ENCODE measurements at places on chromosomes 5 and 9.

- no peak for DNase-seq
Measured at GRCh38 chr5:100860407-100860806, 42.7 kb downstream of the ST8SIA4 start.

GRCh38 chr5:60453186-60453976 is 246.6 kb downstream of the DEPDC1B start:
- no peak for DNase-seq

DNA sequence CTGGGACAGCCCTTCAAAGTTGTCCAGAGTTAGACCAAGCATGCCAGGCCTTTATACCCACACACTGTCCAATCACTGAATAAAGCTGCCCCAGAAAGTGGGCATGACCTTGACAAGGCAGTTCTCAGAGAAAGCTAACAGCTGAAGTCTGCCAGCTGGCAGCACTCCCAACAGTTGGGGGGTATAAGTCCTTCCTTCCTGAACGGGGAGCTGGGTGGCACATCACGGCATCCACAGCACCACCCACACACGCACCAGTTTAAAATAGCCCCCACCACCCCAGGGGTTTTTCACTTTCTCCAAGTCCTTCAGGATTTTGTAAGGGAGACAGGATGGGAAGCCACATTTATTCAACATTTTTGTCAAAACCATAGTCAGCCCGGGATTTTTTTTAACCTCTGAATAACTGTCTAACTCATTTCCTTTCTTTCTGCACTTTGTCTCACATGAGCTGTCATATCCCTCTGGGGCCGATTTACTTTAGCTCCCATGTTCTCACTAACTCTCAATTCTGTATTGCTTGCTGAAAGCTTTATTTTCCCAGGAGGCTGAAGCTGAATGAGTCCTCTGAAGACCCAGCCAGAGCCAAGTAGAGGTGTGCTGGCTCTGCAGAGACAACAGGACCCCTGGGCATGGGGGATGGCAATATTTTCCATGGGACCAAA is 15.4 kb downstream of the FAM81B start:
- DNase-seq: no peak

DNA sequence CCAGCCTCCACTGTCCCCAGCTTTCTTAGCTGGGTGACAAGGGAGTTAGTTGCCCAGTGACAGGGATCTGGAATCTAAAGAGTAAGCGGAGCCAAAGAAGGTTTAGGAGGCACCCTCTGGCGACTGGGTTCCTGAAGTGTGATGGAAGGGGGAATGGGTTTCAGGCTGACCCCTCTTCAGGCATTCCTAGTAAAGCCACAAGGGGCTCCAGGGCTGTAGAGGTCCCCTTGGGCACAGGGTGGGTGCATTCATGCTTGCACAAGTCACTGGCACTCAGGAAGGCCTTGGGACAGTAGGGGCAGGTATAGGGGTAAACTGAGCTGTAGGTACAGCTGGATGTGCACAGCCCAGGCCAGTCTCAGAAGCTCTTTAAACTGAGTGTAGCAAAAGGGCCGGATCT is 74.2 kb downstream of the CPLANE1 start:
- no peak for DNase-seq

DNA sequence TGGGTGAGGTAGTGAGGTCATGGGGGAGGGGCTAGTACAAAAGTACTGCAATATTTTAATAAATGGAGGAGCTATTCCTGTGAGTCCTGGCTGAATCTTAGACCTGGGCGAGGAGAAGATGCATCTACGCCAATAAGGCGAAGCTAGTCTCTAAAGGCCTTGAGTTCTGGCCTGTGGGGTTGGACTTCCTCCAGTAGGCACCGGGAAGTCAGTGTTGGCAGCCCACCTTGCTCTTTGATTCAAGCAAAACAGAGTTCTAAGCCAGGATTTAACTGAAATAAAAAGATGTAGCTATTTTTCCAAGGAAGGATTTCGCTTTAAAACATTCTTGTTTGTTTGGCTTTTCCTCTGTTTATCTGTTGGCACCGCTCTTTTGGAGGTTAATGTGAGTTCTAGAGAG is 244.6 kb downstream of the KIF4B start:
- no peak for DNase-seq

DNA sequence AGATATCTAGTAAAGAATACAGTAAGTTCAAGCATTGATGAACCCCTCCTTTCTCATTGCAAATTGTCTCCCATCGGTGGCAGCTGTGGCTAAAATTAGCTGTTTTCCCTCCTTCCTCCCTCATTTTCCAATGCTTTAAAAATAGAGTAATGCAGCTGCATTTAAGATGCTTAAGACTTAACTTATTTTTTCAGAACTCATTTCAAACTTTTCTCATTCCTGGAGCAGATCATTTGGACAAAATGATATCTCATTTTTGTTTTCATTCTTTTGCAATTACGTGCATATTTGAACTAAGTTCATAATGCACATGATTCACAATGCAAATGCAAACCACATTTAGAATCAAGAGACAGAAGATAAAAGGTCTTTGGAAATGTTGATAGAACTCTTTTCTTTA is 14.6 kb downstream of the HSPB3 start:
- DNase-seq: no peak

DNA sequence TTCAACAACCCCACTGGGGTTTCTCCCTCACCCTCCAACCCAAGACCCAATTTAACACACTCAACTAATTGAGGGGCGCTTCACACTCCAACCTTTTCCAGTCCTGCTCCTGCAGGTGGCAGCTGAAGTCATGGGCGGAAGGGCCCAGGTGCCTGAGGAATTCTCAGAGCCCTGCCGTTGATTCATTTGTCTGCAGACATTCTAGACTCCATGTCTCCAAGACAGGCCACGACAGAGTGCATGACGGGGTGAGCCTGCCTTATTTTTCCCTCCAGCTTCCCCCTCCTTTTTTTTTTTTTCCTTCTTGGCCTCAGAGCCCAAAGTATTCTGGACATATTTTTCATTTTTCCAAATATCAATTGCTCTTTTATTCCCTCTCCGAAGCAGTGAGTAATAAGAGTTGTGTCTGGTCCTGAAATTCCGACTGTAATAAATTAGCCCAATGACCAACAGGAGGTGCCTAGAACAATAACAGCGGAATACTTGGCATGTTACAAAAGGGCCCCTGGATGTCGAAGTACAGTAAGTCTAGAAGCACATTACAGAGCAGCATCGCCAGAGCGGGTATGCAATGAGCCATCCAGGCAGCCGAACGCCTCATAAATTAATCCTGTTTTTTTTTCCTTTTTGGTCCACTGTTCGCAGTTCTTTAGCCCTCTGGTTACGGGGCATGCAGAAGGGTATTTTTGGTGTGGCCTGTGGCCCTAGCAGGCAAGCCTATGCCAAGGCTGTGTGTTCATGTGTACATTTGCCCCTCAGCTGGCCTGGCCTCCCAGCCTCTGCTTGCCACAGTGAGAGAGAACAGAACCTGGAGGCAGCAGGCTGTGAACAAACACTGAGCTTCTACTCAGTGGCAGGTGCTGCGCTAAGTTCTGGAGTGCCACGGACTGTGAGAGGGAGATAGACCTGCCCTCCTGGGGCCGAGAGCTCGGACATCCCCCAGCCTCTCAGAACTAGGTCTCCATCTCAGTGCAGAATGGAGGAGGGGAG is 8.6 kb upstream of the SMIM23 start:
- no peak for DNase-seq

DNA sequence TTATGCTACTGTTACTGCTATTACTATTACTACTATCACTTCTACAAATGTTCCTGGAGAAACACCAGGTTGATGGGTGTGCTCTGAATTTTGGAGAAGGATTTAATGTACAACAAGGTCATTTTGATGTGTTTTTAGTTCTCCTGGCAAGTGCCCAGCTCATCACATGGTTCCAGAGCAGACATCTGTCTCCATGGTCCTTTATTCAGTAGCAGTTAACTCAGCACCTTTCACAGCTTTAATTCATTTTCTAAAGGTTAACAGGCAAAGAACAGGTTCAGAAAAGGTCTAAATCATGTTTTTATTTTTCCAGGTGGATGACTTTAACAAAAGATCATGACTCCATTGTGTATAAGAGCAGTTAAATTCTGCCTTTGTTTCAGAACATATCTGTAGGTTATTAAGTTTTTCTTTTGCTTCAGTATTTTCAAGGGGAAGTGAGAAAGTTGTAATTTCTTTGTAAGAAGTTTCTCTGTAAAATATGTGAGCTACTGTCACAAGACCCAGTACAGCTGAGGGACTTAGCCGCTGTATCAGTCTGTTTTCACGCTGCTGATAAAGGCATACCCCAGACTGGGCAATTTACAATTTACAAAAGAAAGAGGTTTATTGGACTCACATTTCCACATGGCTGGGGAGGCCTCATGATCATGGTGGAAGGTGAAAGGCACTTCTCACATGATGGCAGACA is 41.9 kb downstream of the MTRR start:
- DNase-seq: no peak

DNA sequence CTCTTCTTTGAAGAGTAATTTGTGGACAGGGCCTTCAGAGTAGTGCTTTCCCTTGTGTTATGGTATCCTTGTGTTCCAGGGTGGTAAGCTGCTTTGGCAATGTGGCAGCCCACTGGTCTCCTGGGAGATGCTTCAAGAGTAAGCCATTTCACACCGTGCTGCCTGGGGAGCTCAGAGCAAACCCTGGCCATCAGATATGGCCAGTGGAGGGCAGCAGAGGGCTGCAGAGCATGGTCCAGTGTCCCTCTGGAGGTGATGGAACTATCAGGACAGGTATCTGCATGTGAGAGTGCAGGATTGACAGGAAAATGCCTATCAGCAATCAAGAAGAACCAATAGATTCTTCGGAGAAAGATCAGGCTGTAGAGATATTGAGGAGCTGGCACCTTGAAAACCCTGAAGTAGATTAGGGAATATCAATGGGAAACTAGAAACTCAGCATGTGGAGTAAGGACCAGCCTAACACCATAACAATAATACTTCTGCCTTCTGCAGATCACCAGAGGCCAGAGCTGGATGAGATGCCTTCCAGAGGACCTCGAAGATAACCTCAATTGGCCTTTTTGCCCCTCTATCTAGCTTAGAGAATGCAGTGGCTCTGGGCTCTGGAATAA is 90.8 kb downstream of the PLPPR1 start:
- DNase-seq: no peak

DNA sequence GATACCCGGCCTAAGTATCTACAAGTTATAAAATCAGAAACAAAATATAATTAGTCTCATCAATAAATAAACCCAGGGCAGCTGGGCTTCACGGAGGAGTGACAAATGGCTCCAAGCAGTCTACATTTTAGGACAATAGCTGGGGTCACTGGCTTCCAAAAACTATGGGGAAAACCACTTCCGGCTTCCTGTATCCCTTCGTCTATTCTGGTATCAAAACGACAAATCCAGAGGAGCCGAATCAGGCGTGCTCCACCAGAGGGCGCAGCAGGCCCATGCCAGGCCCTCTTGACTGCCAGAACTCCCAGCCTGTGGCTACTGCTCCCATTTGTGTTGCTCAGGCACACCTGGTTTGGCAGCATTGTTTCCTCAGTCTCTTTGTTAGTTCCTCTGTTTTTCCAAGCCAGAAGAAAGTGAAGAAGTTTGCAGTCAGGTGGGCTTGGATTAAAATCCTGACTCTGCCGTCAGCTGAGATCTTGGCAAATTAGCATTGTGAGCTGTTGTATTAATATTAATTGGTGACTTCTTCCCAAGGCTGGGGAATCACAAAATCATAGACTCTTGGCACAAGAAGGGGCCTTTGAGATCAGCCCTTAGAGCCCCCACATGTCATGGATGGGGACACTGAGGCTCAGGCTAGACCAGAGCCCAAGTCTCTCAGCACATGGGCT is 11.6 kb upstream of the RAB14 start:
- peak; percentile 26 for DNase-seq

DNA sequence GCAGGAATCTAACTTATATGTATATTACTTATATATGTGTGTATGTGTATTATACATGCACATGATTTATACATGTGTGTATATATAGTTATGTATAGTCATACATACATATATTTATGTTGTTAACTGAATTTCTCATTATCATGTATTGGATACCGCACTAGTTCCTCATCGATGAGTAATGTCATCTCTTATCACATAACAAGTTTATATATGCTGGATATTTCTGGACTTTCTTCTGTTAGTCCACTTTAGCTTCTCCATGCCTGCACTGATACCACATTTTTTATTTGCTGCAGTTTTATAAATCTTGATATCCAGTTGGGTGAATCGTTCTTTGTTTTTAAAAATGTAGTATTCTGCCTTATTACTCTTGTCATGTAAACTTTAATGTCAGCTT is 50.2 kb downstream of the APC start:
- DNase-seq: no peak

GRCh38 chr5:1054799-1055775 is 46.5 kb downstream of the NKD2 start:
- no peak for DNase-seq

GRCh38 chr5:143229426-143229895 is 174.0 kb downstream of the NR3C1 start:
- no peak for DNase-seq

GRCh38 chr9:22650946-22651345 is 204.3 kb downstream of the DMRTA1 start:
- no peak for DNase-seq

DNA sequence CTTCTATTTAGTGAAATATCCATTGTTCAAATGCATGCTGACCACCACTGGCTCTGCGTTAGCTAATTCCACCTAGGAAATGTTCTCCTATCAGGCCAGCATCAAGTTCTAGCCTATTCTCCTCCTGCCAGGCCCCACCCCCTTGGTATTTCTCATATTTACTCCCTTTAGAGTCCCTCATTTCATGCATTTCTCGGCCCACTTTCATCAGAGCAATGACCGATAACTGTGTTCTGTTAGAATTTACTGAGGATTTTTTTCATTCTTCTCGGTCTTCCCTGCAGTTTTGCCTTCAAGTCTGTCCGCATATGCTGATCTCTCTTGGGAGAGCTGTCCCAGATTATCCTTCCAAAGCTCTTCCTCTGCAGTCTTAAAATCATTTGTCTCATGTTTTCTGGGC is 143.4 kb downstream of the GOLPH3 start:
- no peak for DNase-seq

GRCh38 chr5:58382131-58382534 is 77.8 kb downstream of the PLK2 start:
- no peak for DNase-seq

DNA sequence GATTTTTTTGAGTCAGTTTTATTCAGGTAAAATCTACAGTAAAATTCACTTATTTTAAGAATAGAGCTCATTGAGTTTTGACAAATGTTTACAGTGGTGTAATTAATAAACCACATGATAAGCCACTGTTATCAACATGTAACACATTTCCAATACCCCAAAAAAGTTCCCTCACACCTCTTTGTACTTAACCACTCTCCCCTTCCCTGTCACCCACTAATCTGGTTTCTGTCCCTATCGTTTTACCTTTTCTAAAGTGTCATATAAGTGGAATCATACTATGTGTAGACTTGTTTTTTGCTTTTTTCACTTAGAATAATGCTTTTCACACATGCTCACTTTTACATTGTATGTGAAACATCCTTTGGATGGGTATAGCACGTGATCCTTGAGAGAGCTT is 127.2 kb downstream of the KDM4C start:
- DNase-seq: no peak

GRCh38 chr5:60687927-60688720 is 11.8 kb downstream of the DEPDC1B start:
- no peak for DNase-seq

- no peak for DNase-seq
Measured at GRCh38 chr9:96363175-96363967, 20.1 kb downstream of the SLC35D2 start.

GRCh38 chr9:98315551-98316060 is 60.2 kb upstream of the TBC1D2 start:
- DNase-seq: peak; percentile 68
